KBM-7 (cell line): ENCODE measurements at places on chromosomes 5 and 9.
A peak's percentile ranks its signal among the peaks of the same experiment; 100 is the strongest.

GRCh38 chr9:99752417-99753109 lies 69.1 kb upstream of the NR4A3 start:
- DNase-seq = no peak

DNA sequence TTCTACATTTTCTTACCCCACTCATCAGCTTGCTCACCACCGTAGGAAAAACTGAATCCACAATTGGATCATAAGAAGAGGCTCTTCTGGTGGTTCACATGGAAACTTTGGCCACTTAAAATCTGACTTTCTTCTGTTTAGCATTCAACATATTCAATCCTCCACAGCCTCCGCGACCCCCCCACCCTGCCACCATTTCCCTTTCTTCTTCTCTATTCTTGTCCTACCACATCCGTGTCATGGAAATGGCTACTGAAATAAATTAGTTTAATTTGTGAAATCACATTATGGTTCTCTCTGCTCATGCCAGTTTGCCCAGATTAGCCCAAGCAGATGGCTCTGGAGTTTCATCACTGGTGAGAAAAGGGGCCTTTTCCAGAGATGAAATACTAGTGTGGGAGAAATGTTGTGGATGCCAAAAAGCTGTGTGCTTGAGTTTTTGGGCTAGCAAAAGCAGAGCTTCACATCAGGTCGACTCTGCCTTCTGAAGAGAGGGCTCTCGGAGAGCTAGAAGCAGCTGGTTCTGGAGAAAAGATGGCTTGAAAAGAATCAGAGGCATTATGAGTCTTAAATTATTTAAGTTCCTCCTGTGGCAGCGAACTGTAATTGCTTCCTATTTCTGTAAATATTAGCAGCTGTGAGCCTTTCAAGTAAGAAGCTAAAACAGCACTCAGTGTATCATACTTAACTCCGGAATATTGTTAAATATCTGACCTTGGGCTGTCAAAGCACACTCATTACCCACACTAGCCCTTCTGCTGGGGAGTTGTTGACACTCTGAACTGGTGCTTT lies 107.1 kb downstream of the MAT2B start:
- DNase-seq = no peak

DNA sequence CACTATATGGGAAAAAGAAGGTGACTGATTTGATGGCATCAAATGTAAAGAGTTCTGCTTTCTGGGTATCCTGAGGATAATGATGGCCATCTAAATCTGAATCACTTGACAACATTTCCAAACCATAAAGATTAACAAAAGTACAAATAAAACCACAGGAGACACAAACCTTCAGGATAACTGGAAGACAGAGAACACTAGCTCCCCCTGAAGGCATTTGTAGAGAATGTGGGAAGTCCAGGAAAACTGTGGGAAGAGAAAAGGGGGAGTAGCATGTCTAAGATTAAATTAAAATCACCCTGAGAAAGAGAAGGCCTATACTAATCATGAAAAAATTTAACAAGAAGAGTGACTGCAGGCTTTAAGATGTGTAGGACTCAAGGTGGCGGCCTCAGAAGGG lies 116.2 kb downstream of the PRELID2 start:
- DNase-seq = no peak

GRCh38 chr5:2895196-2895595 lies 143.7 kb upstream of the IRX2 start:
- no peak for DNase-seq

- peak; percentile 81 for DNase-seq
Observed at GRCh38 chr9:76658510-76659231, 105.6 kb upstream of the PCA3 start.

- peak; percentile 69 for DNase-seq
Observed at GRCh38 chr5:102223542-102224477, 72.3 kb downstream of the SLCO4C1 start.

GRCh38 chr9:98707166-98708102 lies 1.3 kb downstream of the GABBR2 start:
- DNase-seq = peak; percentile 58

- DNase-seq = no peak
Observed at GRCh38 chr5:122874179-122874875, 28.9 kb downstream of the SNX24 start.

DNA sequence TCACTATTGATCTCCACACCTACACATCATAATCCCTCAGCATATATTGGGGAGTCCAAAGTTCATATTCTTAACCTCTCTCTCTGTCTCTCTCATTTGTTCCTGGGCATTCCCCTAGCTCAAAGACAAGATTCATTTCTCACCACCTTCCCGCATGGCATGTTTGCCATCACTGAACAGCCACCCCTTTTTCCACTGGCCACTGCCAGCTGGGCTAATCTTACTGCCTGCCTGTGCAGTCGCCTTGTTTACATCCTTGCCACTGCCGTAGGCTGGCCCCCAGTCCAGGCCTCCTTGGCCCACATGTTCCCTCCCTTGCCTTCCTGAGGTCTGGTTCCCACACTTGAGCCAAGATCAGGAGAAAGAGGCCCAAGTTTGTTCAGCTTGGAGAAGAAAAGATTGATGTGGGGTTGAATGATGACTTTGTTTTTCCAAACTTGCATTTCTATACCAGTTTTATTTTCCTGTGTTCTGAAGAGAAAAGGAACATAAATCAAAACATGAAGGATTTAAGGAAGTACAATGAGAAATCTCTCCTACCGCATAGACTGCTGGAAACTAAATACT lies 80.2 kb downstream of the PLAC8L1 start:
- DNase-seq = no peak

GRCh38 chr5:56025151-56025885 lies 30.6 kb upstream of the IL6ST start:
- no peak for DNase-seq

- no peak for DNase-seq
Observed at GRCh38 chr5:71680510-71680909, 38.6 kb upstream of the CARTPT start.

DNA sequence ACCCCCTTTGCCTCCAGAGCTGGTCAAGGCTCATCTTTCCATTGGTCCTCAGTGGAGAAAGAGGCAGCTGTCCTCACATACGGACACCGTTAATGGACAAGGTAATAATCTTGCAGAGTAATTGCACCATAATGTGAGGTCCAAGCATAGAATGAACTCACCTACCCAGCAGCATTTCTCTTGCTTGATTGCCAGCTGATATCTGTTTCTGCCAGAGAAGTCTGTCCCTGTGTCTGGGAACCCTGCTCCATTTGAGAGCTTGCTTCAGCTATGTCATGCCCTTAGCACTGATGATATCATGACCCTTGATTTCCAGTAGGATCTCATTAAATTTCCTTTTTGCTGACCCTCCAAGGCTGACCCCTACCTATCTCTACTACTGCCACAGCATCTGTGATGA lies 154.6 kb downstream of the PIK3R1 start:
- DNase-seq = no peak

DNA sequence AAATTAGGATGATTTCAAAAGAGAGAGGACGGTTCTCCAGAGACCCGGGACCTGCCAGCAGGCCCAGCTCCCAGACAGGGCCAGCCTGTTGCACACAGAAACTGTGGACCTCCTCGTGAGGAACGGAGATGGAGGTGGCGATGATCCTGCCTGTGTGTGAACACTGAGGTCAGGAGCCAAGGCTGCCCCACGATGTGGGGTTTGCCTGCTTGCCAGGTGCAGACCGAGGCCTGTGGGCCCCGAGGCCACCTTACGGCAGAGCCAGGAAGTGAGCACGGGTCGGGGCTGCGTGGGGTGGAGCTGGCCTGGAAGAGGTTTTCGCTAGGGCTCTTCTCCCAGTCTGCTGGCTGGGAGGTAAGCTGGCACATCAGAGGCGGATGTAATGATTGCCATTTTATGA lies 4.3 kb downstream of the FAM163B start:
- DNase-seq = no peak

DNA sequence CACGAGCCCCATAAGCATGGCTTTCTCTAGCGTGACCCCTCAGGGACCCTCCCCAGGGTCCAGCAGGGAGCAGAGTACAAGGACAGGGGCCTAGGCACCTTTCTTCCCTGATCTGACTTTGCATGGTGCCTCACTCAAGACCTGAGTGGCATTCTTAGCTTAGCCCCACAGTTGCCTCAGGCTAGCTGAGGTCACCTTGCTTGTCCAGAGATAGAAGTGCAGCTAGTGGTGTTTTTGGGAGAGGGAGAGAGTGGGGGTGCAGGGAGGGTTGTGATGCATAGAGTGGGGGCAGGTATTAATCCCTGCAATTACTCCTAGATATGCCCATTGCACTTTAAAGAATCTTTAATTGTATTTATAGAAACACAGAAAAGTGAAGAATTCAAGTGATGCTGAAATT lies 8.4 kb upstream of the TRIO start:
- DNase-seq = no peak

GRCh38 chr5:121027636-121028035 lies 563.5 kb downstream of the PRR16 start:
- no peak for DNase-seq

DNA sequence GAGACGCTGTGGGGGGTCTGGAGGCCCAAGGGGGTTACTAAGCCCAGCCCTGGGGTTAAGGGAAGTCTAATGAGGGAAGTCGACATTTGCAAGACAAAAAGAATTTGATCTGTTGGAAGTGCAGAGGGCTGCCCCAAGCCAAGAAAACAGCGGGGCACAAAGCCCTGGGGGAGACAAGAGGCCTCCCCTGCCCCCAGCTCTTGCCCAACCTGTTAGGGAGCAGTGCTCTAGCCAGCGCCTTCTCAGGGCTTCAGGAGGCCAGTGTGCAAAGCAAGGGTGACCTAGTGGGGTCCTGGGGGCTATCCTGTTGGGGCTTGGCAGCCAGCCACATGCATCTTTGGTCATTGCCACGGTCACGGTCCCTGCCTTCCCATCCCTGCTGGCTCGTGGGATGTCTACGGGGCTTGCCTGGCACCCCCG lies 25.2 kb downstream of the GFI1B start:
- peak; percentile 49 for DNase-seq
